Stimulated activated CD4-positive, alpha-beta T cell treated with anti-CD3 and anti-CD28 coated beads, Interleukin-1b, Interleukin-23, amount 100 ng/mL, for 4 hours (primary cell): ENCODE measurements at places on chromosomes 4 and X.

GRCh38 chr4:17920681-17921080 lies 100.9 kb downstream of the LCORL start:
- DNase-seq: no peak

GRCh38 chrX:103825881-103826280 lies 6.2 kb downstream of the RAB9B start:
- no peak for DNase-seq

DNA sequence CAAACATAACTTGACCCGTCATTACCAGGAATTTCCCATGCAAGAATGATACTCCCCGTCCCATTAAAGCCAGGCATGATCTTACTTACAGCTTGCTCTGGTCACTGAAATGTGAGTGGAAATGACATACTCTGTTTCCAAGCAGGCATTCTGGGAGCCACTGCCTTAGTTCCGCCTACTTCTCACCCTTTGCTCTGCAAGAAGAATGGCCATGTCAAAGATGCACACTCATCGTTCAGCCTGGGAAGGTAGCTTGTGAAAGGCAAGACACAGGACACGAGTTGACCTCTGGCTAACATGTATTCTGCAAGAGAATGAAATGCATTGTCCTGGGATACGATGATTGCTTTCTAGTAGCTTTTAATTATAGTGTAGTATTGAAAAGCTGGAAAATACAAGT lies 1144.4 kb downstream of the NLGN4X start:
- no peak for DNase-seq

- DNase-seq: no peak
These were observed 12.2 kb downstream of the EGFL6 start for GRCh38 chrX:13581554-13581953.

DNA sequence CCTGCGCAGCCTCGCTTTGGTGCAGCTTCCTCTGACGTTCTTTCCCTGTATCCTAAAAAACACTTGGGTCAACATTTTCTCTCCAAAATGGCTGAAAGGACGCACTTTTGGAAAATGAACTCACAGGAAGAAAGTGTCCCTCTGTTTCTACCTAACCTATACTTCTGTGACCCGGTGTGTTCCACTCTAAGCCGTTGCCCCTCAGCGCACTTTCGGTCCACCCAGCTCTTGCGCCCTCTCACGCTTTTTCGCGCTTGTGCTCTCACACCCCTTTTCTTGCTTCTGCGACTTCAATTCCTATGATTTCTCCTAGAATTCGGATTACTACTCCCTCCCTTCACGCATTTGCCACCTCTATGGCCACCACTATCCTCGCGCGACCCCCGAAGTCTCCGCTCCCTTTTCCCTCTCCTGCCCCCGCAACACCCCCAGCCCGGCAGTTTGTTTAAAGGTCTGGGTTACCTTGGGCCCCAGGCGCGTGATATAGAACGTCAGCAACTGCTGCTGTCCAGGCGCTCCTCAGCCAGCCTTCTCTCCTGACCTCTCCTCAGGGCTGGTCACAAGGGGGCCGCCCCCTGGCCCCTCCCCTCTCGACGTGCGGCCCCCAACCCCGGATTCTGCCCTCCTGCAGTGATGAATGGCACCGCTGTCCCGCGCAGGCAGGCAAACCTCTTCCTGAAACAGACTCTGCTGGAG lies at the start of gene USP51:
Gene USP51, minus strand, starts transcription at position 535 of the 696 bp plus-strand sequence. CDS start 909 bp downstream, outside the sequence.
- no peak for DNase-seq

DNA sequence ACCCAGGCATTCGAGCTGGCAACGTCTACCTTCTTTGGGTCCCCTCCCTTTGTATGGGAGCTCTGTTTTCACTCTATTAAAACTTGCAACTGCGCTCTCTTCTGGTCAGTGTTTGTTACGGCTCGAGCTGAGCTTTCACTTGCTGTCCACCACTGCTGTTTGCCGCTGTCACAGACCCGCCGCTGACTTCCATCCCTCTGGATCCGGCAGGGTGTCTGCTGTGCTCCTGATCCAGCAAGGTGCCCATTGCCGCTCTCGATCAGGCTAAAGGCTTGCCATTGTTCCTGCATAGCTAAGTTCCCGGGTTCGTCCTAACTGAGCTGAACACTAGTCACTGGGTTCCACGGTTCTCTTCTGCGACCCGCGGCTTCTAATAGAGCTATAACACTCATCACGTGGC lies 183.5 kb upstream of the GALNTL6 start:
- no peak for DNase-seq

GRCh38 chrX:110394651-110395050 lies 36.0 kb downstream of the RTL9 start:
- no peak for DNase-seq

DNA sequence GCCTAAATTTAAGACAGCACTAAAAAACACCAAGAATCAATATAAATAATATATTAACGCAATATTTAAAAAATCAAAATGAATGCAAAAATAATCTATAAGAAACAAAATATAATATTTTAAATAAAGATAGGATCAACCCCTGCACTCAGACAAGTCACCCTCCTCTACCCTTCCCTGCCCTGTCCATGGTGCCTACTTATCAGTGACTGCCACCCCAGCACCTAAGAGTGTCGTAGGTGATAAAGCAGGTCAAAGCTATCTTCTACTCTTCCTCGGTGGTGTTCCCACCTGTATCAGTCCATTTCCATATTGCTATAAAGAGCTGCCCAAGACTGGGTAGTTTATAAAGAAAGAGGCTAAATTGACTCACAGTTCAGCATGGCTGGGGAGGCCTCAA lies 251.9 kb downstream of the STIM2 start:
- no peak for DNase-seq
